ENCODE measurements at places on chromosomes 12 and 14.

GRCh38 chr14:24273422-24273998 lies 2.1 kb upstream of the RABGGTA start:
- no peak for DNase-seq

- no peak for DNase-seq
Measured at GRCh38 chr12:95385246-95386035, 88.5 kb upstream of the METAP2 start.

DNA sequence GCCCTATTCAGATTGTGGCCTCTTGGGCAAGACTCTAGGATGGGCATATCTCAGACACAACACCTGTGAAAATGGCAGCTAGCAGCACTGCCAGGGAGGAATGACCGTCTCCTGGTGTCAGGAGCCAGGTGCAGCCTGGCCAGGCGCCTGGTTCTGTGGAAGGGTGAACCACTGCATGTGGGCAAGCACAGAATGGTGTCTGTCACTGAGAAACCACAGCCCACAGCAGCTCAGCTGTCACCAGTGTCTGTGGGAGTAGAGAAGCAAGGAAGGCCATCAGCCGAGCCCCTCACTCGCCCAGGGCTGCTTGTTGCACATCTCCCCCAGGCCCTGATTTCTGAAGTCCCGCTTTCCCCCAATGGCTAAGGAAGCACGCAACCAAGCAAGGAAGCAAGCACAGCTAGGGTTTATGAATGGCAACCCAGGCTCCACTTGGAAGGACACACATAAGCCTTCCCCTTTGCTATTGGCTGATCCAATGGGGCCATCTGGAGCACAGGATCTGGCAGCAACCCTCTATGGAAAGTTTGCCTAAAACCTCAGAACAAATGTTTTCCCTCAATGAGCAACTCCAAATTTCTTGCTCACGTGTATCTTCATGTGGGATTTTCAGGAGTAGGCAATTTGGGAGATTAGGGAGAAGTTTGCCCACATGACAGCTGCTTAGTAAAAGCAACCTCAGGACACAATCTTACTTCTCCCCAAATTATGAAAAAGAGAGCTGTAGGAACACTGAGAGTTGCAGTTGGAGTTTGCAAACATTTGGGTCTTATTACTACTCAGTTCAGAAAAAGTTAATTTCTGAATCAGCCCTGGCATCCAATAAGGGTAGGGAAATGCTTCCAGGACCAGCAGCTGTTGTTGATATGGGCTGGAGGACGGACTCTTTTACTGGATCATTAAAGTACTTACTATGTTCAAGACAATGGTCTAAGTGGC lies 44.7 kb downstream of the GPHB5 start:
- DNase-seq: no peak

DNA sequence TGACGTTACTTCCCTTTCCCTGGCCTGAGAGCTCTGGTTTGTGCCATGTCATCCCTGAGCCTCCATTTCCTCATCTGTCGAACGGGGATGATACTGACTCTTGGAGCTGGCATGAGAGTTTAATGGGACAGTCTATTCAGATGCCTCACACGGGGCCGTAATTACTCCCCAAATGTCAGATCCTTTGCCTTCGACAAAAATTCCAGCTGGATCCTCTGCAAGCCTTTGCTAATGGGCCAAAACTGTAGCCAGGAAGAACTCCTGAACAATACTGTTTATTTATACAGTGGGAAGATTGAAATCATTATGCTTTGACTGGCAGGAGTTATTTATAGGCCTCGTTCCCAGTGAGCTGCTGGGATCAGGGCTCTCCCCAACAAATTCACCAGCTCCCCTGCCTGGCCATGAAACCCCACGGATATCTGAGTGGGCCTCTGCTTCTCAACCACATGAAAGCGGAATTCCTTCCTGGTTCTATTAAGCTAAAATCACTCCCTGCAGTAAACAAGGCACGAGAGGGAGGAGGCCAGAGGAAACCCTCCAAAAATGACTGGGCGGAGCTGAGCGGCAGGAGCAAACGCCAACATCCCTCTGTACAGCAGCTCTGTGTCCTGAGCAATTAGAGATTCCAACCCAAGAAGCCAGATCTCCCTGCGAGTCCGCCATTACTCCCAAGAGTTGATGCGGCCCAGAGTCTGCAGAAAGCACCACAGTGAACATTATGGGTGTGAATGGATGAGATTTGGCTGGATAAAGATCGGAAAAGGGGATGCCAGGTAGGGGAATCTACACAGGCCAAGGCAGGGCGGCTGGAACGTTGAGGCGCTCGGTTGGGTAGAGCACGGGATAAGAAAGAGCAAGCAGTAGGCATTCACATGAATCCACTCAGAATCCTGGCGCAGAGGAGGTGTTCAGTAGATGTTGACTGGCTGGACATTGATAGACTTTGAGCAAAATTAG lies 326.1 kb downstream of the BCL11B start:
- DNase-seq: no peak

DNA sequence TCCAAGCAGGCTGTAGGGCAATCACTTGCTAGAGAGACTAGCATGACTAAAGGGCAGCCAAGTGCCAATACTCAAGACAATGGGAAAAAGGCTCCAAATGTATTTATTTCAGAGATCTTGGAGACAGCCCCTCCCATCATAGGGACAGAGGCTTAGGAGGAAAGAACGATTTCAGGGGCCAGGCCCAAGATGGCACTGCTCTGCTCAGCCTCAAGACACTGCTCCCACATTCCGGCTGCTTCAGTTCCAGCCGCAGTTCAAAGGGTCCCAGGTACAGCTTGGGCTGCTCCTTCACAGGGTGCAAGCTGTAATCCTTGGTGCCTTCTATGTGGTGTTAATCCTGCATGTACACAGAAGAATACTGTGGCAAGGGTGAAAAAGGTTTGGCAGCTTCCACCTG lies 19.4 kb upstream of the OR4K5 start:
- DNase-seq: no peak

GRCh38 chr14:63030113-63030512 lies 15.1 kb downstream of the KCNH5 start:
- no peak for DNase-seq

DNA sequence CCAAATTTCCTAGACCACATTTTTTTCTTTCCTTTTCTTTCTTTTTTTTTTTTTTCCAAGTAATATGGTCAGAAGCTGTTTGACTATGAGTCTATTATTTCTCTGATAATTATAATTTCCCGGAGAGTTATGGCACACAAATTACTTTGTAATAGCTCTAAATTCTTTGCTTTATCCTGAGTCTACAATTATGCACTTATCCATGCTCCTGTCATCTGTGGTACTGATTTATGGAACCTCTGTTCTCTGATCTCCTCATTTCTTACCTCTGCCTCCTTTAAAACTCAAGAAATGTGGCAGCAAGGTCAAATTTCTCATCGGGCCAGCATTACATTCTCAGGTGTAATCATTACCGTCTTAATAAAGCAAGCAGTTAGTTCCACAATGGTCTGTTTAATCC lies 282.1 kb downstream of the PAWR start:
- DNase-seq: no peak

GRCh38 chr14:93970965-93971634 lies 5.3 kb downstream of the ASB2 start:
- no peak for DNase-seq

DNA sequence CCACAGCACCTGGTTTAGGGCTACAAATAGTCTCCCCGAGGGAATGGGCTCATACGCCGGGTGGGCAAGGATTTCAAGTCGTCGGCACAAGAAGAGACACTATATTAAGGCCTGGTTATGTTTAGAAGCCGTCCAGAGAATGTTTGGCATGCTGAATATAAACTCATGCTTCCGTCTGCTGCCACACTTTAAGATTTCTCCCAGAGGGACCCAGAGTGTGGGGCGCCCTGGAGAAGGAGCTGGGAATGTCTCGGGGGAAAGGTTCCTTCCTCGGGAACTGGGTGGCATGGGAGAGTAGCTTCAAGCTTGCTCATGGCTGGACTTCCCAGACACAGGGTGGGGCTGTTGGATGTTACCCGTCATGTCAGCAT lies 295.7 kb downstream of the CACNA1C start:
- no peak for DNase-seq

GRCh38 chr12:121175383-121176119 lies 34.4 kb upstream of the P2RX4 start:
- DNase-seq: no peak

DNA sequence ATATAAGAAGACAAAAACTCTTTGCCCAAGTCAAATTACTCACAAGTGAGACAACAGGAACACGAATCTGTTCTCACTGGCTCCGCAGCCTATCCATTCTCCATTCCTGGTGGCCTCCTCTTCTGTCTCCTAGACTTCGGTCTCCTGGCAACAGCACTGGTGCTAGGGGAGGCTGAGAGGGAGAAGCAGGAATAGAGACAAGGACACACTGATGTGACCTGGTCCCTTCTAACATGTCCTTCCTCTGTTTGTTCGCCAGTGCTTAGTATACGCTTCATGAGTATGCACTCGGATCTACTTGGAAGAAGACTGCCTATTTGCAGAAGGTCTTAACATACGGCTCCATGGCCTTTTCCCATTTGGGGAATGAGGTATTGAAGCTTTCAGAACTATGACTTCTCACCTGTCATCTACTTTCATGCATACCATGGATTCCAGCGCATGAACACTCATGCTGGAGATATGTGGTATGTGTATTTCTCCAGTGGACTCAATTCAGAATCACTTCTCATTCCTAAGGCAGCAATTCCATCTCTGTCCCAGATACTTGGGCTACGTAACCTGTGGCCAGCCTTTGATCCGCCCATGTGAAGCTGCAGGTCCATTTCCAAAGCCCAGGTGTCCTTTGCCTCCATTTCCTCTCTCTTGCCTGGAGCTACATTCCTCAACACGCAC lies 33.9 kb downstream of the BHLHE41 start:
- DNase-seq: no peak

DNA sequence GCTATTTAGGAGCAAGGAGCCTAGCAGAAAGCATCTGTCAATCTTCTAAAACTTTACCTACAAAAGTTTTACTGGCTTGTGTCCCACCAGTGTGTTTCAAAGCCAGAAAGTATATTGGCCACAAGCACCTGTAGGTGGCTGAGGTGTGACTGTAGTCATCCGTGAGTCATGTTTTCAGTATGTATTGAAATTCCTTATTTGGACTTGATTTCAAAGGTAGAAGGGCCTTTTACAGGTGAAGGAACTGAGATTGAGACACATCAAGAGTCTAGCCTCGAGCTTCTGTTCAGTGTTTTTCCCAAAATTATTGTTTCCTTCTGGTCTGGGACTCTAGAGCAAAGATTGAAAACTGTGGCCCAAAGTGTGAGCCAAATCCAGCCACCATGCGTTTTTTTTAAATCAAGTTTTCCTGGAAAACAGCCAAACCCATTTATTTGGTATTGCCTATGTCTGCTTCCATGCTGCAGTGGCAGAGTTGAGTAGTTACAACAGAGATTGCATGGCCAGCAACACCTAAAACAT lies 195.3 kb upstream of the BCL2L14 start:
- DNase-seq: no peak

DNA sequence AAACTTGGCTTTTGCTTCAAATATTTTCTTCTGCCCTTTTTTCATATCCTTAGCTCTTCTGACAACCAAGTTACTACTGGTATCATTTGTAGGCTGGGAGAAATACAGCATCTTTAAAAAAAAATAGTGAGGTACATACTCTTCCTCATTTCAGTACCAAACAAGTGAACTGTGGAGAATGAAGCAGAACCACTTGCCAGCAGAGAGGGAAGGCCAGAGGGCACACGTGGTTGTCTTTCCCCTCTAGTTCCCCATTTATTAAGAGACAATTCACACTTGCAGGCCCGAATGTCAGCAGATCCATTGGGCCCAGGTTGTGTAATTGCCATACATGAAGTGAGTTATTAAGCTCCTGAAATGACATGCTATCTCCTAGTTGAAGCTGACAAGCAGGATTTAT lies 3.2 kb downstream of the SUSD6 start:
- no peak for DNase-seq

- DNase-seq: no peak
Measured at GRCh38 chr14:34383839-34384238, 78.2 kb downstream of the SPTSSA start.
